ENCODE measurements at places on chromosomes 3 and 15.

DNA sequence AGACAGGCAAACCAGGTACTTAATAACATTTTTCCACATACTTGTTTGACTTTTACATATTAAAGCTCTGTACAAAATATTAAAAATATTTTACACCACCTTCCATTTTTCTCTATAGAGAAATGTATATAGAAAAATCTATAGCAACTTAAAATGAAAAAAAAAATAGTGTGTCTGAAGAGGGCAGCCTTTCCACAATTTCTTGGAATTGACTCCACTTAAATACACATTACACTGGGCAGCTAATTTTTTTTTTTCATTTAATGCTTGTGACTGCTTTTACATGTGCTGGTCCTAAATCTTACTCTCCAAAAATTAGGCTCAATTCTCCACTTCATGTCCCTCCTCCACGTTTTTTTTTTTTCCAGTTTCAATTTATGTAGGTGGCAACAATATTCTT is 427.0 kb upstream of the RBMS3 start:
- DNase-seq = no peak

DNA sequence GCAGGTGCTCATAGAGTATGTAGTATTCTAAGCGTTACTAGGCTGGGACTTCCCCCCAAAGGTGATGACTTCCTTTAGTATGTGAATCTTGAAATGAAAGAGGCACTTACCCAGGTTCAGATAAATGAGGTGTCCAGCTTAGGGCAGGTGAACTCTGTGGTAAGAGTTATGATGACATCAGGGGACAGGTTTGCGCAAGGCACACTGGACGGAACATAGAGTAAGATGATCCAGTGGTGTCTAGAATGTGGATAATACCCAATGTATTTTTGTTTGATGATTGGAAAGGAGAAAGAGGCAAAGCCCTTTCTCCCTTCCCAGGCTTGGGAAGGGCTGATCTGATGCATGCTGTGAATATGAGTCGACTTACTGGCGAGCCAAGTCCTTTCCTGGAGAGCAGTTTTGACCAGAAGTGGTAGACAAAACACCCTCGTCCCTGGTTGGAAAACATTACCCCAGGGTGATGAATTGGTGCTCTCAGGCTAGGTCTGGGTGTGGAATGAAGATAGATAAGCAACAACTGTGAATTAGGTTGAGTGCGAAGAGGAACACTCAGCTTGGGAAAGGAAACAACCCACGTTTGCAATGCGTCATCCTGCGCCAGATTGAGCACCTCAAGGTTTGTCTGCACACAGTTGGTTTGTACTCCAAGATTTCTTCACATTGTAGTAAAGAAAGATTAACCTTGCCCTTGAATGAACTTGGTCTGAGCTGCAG is 124.2 kb downstream of the GHSR start:
- peak; percentile 21 for DNase-seq

DNA sequence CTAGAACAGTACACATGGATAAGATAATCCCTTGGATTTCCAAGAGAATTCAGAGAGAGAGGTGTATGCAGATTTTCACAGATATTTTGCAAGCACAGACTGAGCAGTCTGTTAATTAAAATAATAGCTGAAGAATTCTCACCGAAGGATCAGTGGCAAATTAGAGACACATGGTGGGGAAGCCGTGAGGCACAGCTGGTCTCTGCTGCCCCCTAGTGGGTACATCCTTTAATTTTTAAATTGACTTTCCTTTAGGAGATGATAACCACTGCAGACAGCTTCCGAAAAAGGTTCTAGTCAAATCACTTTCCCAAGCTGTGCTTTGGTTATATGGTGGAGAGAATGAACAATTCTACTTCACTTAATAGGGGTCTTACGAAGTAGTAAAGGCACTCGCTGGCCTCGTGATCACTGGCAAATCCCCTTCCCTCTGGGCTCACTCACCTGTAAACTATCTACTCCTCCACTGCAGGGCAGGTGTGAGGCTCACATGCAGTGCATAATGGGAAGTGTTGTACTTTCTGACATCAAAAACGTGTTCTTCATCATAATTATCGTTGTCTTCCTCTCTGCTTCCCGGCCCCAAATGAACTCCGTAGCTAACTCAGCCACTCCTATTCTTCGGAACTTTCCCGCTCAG is 19.5 kb downstream of the MESD start:
- DNase-seq = peak; percentile 59

DNA sequence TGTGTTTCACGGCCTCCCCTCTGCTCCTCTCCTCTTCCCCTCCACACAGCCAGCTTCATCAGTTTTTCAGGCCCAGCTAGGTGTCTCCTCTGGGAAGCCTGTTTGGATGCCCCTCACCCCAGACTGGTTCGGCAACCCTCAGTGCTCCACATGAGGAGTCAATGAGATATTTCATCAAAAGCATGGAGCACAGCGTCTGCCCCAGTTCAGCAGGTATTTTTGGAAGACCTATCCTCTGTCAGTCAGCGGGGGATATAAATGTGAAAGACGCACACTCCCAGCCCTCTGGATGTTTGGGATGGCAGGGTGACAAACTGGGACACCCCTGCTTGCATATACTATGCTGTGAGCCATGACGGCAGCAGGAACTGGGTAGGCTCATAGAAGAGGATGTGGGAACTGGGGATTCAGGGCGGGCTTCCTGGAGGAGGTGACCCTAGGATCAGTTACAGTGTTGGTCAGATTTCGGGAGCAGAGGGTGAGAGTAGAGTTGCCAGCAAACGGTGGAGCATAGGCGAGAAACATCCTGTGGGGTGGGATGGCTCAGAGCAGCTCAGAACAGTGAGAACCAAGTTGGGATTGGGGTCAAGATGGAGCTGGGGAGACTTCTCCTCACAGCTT is 42.9 kb downstream of the PXYLP1 start:
- no peak for DNase-seq

DNA sequence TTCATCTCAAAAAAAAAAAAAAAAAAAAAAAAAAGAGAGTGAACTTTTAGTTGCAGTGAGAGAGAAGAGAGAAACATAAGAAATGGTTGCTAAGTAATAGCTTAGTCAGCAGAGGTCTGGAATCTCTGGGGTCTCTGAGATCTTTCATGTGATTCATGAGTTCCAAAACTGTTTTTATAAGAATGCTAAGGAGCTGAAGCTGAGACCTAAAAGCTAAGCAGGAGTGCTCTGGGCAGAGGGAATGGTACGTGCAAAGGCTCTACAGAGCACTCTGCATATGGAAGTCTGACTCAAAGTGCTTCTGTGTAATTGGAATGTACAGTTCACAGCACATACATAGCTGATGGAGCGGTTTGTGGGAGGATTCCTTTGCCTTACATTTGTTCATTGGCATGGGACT is 66.3 kb upstream of the LRIG1 start:
- no peak for DNase-seq

- no peak for DNase-seq
These were observed 78.7 kb downstream of the ZNF385D start for GRCh38 chr3:21672303-21672702.

DNA sequence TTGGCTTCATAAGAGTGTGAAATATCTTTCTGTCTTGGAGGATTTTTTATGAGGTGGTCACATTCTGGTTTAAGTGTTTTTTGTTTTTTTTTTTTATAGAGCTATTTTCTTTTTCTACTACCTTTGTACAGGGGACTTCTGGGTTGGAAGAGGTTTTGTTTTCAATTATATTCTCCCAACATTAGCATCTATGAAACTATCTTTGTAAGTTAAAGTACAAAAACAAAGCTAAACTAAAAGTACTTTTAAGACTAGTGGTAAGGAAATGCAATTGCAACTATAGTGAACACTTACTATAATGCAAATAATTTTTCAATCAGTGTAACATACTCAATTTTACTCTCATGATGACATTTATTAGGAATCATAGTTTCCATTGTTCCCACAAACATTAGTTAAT is 688.2 kb downstream of the SI start:
- DNase-seq = no peak

DNA sequence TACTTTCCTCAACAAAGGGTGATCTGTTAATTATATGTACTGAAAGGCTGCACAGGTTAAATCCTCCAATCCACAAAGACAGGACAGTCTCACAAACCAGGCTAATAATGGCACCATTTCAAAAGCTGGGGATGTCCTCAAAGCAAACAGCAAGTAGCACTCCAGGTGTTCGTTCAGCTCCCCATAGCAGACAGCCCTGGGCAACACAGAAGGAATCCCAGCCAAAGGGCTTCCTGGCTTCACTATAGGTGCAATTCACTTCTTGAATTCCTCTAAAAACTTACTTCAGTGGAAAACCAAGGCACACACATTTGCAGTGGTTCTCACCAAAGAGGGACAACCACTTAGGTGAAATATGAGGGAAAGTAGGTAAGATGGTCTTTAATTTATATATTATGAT is 166.7 kb downstream of the CTNNB1 start:
- DNase-seq = no peak

- no peak for DNase-seq
These were observed 20.7 kb downstream of the GRIP2 start for GRCh38 chr3:14519406-14519805.

DNA sequence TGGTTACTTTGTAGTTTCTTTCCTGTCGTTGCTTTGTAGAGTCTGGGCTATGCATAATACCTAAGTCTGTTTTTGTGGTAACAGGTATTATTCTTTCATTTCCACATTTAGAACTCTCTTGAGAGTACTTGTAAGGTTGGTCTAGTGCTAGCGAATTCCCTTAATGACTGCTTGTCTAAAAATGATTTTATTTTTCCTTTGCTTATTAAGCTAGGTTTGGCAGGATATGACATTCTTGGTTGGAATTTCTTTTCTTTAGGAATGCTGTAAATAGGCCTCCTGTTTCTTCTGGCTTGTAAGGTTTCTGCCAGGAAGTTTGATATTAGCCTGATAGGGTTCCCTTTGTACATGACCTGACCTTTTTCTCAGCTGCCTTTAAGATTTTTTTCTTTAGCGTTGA is 70.1 kb upstream of the SGO1 start:
- no peak for DNase-seq

DNA sequence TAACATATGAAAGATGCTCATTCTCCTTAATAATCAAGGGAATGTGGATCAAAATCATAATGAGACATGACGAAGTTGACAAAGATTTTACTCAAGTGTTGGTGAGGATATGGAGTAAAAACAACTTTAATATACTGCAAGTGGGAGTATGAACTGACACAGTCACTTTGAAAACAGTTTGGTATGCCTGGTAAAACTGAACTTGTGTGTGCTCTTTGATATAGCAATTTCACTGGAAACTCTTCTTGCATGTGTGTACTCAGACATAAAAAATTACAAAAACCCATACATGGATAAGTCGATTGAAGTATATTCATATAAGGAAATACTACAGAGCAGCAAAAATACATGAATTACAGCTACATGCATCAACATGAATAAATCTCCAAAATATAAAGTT is 182.5 kb downstream of the NFKBIZ start:
- no peak for DNase-seq

- DNase-seq = no peak
These were observed 237.1 kb downstream of the EBLN2 start for GRCh38 chr3:73298243-73299183.

DNA sequence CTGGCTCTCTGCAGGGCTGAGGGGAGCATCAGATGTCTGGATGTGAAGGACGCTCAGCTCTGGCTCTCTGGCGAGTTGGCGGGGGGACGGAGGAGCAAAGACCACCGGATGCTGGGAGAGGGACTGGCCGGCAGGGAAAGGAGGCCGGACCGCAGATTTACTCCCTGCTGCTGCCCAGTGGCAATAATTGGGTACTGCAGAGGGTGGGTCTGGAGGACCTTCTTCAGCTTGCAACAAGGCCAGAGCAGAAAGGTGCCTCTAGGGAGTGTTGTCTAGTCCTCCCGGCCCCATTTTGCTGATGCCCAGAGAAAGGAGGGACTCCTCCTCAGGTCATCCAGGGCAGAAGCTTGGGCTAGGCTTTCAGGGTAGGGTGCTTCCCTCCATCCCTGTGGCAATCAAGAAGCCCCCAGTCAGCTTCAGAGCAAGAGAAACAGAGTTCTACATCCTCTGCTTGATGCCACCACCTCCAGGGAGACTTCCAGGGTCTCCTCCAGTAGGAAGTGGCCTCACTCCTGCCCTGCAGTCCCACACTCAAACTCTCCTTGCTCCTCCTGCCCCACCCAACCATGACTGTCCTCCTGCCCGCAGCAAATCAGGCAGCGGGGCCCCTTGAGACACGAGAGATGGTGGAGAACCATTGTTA is 20.3 kb upstream of the CSPG4 start:
- peak; percentile 82 for DNase-seq

GRCh38 chr3:109137761-109138160 is 1.2 kb downstream of the C3orf85 start:
- no peak for DNase-seq

DNA sequence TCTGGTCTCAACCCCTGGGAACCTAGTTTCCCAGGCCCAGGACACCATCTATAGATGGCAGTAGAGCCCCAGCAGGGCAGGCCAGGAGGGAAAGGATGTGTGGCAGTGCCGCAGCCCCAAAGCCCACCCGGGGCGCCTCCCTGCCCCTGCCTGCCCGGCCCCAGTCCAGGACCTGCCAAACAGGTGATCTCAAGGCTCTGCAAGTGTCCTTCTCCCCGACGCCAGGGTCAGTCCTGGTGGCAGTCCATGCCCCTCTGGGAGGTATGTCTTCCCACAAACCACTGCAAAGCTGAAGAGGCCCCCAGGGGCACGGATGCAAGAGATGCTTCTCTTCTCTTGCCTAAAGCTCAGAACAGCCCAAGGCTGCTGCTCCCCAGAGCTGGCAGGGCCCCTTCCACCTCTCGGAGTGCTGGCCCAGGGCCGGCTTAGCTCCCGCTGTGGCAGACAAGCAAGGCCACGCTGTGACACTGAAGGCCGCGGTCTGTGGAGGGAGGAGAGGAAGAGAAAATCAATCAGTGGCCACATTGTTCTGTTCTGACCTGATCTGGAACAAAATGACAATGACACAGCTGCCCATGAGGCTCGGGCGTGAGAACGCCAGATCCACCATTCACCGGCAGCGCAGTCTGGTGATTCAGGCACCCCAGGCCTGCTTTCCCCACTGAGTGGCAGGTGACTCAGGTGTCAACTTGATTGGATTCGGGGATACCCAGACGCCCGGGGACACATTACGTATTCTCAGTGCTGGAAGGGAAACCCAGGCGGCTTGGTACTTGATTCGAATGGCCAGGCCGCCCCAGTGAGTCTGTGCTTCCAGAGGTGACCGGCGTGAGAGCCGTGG is 34.0 kb downstream of the KLHL25 start:
- DNase-seq = no peak

- peak; percentile 87 for DNase-seq
These were observed 621 bp downstream of the ANXA2 start for GRCh38 chr15:60396958-60397771.

- no peak for DNase-seq
These were observed 369.0 kb downstream of the SV2B start for GRCh38 chr15:91468871-91469580.

DNA sequence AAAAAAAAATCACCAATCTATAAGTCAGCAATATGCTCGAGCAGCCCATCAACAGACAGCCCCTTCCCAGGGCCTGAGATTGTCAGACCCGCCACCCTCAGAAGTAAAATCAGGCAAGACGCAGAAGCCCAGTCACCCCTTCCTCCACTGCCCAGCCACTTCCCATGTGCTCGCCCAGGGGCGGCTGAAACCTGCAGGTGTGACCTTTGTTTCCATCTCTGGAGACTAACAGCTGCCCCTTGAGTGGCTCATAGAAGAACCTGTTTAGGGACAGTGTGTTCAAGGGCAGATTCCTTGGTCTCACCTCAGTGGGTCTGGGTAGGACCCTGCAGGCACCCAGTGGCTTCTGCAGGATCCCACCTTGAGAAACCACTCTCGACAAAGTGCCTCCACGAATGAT is 105.6 kb downstream of the MYLK start:
- DNase-seq = no peak

- DNase-seq = peak; percentile 41
These were observed 274.0 kb downstream of the RYR3 start for GRCh38 chr15:33584797-33585196.
